Osteocyte (in vitro differentiated cells): ENCODE measurements at places on chromosomes 7 and 10.
A peak's percentile ranks its signal among the peaks of the same experiment; 100 is the strongest.

GRCh38 chr10:3701491-3701890 is 83.5 kb downstream of the KLF6 start:
- no peak for DNase-seq

DNA sequence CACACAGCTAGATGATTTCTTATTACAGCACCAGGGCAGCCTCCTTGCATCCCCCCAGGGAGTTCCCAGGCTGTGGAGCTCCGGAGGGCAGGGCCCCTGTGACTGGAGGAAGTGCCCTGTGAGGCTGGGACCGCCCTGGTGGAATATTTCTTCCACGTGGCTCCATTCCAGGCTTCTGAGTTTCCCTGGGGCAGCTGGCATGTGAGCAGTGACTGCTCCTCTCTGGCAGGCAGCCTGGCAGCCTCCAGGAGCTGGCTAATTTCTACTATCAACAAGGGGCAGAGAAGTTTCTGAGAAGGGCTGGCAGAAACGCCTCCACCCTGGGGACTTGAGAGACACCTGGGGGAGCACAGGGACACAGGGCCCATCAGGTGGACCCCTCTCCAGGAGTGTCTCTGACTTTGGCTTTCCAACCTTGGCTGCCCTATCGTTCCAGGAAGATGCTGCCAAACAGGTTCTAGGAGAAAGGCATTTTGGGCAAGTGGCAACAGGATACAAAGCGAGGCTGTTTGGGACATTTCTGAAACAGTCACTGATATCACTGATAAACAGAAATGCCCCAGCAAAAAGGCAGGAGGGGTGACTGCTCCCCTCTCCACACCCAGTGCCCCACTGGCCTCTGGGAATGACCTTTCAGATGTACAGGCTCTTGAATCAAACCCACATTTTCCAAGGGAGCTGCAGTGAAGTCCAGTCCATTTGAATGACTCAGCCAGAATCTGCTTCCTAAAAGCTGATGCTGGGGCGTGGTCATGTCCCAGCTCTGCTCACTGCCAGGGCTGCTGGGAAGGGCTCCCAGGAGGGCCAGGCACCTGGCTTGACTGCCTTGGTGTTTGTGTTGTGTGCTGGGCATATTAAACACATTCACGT is 16.1 kb downstream of the MYOF start:
- peak; percentile 96 for DNase-seq

DNA sequence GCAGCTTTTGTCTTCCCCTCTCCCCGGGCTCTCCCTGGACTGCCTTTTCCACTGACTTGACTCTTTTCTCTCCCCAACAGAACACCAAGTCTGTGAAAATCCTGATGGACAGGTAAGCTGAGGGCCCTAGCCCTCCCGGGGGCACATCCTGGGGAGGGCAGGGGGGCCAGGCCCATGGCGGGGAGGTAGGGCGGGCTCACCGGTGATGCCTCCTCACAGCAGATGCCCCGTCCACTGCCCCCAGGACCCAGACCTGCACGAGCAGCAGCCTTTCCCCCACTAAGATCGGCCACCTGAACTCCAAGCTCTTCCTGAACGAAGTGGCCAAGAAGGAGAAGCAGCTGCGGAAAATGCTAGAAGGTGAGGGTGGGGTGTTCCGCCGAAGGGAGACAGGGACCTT is 11.7 kb downstream of the TRIM8 start:
- DNase-seq: no peak

DNA sequence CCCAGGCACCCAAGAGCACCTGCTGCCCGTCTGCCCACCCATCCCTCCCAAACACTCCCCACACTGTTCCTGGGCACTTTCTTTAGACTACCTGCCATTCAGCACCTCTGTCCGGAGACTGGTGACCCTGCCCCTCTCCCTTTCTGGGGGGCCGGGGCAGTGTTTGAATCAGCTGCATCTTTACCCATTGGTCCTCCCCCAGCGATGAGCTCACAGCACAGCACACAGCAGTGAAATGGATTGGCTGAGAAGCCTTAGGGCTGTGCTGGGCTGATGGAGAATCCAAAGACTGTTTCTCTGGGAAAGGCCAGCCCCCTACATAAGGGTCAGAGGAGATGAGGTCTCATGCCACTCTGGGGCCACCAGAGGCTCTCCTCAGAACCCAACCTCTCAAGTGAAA is 40.2 kb downstream of the VWA2 start:
- no peak for DNase-seq

GRCh38 chr7:149329766-149330334 is 67.9 kb downstream of the ZNF783 start:
- DNase-seq: no peak

DNA sequence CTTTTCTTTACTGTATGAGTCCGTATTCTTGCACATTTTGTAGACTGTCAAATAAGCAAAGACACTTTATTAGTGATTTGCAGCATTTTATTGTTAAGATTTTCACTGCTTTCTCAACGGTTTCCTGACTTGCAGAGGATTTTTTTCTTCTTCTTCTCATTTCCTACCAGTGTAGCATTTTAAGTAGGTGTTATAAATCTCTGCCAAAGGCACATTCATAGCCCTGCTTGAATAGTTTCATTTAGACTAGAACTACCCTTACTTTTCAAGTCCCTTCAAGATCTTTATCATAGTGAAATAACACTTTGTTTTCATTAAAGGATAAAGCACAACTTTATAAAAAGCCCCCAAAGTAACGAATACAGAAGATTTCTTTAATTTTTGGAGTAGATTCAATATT is 271.4 kb downstream of the TSPAN12 start:
- DNase-seq: no peak
